Sigmoid colon (tissue), 7 donors: ENCODE measurements at places on chromosomes 7 and 10. TPM values are rescaled to one million over a fixed set of nuclear protein-coding genes. Genes with fewer than 3 reads are reported as not detected.

The FAM221A gene
- 9.4 TPM for total RNA-seq

The PTF1A gene
- total RNA-seq = not detected

The FAM25C gene
- total RNA-seq = not detected

The FXYD4 gene
- not detected for total RNA-seq

The AFAP1L2 gene
- total RNA-seq = 14.0 TPM

The AGMO gene
- total RNA-seq = not detected

The KCP gene
- 0.36 TPM for total RNA-seq
